DMS79 (cell line): ENCODE measurements at places on chromosomes 4 and X.
A peak's percentile ranks its signal among the peaks of the same experiment; 100 is the strongest.

DNA sequence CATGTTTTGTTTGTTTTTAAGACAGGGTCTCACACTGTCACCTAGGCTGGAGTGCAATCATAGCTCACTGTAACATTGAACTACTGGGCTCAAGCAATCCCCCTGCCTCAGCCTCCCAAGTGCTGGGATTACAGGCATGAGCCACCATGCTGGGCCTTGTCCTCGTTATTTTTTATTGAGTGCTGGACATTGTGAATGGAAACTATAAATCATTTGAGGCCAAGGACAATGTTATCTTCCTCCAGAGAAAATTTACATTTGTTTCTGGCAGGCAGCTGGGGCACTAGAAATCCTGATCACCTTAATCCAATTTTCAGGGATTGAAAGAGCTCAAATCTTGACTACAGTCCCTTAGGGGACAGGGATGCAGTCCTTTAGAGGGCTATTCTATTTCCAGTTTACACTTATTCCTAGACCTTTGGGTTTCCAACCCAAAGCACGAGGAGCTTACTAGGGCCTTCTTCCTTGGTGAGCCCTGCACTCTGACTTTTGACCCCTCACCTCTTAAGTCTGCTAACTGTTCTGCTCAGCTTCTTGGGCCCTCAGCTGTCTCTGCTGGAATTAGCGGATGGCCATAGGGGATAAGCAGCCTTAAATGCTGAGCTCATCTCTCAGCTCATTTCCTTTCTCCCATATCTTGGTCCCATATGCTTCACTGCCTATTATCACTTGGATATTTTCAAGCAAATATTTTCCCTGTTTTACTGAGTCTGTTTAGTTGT, 23.0 kb upstream of the PDZD4 start:
- no peak for DNase-seq

GRCh38 chr4:76745240-76745639, 152.7 kb downstream of the SOWAHB start:
- no peak for DNase-seq

DNA sequence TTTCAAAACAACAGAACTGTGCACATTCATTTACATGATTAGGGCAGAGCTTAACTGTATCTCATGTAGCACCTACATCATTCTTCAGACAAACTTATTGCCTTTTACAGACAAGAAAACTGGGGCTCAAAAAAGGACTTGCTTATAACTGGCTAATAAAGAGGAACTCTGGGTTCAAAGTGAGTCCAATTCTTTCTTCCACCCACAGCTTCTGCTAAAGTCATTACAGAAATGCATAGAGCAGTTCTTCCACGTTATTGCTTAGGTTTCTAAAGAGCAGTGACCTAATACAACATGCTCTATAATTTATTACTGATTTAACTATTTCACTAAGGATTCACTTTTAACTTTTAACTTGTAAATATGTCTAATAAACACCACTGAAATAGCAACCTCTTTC, 60.6 kb downstream of the ELOVL6 start:
- DNase-seq = no peak

GRCh38 chrX:130560544-130560943, 158.8 kb downstream of the RBMX2 start:
- no peak for DNase-seq

- DNase-seq = no peak
Measured at GRCh38 chr4:31803526-31804195, 1083.5 kb downstream of the PCDH7 start.

DNA sequence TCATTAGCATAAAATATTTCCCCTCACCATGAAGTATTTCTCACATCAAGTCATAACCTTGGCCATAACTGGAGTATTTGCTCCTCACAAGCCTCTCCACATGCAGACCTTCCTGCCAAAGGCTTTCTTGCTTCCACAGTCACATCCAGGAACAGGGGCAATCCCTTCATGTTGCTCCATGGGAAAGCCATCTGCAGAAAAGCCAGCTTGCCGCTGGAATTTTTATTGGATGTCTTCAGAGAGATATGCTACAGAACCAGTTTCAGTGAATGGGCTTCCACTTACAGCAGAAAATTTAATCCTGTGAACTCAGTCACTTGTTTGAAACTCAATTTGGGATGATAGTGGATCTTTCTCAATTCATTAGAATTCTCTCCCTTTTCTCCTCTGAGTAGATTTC, 3.2 kb upstream of the CDKN2AIP start:
- no peak for DNase-seq

GRCh38 chrX:135302269-135302873, 6.9 kb upstream of the ETDC start:
- DNase-seq = no peak

- DNase-seq = no peak
Measured at GRCh38 chrX:10233696-10234095, 76.9 kb downstream of the CLCN4 start.

- DNase-seq = no peak
Measured at GRCh38 chr4:47933840-47934239, 19.5 kb upstream of the NFXL1 start.

DNA sequence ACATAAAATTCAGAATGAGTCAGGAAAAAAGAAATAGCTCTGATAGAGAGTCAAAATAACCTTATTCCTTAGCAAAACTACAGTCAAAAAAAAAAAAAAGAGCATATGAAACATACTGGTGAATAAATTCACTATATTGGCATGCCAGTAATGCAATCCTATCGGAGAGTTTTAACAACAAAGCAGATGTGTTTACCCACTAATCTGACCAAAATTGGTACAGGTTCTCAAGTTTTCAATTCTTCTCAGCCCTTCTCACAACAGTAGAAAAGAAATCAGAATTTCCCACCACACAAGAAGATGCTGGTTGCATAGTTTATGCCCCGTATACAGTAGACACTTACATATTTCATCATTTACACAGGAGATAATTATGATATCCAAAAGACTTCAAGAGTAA, 59.4 kb downstream of the LCORL start:
- no peak for DNase-seq

DNA sequence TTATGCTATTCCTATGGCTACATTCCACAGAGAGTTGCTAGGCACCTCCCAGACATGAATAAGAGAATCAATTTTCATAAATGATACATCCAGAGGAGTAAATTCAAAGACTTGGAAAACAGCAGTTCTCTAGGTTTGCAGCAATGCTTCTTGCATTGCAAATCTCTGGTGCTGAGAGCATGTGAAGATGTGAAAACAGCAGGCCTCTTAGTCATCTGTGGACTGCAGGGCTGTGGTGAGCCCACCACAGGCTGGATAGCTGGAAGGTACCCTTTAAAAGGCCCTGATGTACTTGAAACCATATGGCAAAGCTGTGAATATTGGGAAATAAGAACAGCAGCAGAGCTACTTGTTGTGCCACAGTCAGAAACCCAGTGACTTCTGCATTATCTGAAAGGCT, 2135.9 kb downstream of the ARAP2 start:
- DNase-seq = no peak

DNA sequence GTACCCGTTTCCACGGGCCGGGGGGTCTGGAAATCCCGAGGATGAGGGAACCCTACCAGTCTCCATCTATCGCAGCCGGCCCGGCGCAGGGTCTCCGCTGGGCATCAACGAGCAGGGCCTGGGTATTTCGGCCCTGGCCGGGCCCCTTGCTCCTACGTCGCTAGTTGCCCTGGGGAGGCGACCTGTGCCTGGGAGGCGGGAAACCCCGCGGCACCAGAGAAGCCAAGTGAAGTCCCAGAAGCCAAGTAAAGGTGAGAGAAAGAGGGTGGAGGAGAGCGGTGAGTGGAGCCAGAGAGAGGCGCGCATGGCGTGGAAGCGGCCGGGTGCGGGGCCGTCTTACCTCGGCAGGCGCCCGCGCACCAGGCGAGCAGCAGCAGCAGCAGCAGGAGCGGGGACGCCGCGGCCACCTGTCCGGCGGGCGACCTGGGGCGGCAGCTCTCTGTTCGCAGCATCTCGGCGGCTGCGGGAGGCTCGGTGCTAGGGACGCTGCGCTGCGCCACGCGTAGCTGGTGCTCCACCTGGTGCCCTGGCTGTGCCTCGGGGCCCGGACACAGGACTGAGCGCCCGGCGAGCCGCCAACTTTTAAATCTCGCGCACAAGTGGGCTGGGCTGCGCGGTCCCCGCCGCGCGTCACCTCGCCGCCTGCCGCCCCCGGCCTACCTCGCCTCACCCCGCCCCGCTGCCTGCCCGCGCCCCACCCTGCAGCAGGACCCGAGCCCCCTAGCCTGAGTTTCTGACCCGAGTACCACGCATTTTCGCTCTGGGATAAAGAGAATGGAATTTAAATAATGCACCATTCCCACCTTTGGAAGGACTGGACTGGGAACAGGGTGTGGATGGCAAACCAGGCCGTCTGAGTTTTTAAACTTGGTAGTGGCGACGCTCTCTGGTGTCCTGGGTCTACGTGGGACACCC, at the start of gene NMU:
Gene NMU (minus strand): TSS at position 558 of the 915 bp plus-strand sequence. CDS start 106 bp downstream, at position 452.
- peak; percentile 10 for DNase-seq

- no peak for DNase-seq
Measured at GRCh38 chr4:56681853-56682525, 893 bp upstream of the HOPX start.

DNA sequence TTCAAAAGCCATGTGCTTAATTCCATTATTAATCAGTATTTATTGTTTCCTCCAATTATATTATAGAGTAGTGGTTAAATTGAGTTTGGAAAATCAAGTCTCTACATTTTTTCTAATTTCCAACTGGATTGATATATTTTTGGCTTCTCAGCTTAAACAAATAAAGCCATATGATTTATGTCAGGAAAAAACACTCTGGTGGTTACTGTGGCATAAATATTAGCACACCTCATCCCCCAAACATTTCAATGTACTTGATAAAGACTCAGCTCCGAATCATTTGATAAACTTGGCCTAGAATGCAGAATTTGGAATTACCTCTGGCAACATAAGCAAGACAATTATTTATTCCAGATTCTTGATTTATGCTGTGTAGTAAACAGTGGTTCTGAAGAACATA, 2313.8 kb downstream of the ARAP2 start:
- no peak for DNase-seq

GRCh38 chr4:16467061-16467460, 240.8 kb upstream of the TAPT1 start:
- DNase-seq = no peak

DNA sequence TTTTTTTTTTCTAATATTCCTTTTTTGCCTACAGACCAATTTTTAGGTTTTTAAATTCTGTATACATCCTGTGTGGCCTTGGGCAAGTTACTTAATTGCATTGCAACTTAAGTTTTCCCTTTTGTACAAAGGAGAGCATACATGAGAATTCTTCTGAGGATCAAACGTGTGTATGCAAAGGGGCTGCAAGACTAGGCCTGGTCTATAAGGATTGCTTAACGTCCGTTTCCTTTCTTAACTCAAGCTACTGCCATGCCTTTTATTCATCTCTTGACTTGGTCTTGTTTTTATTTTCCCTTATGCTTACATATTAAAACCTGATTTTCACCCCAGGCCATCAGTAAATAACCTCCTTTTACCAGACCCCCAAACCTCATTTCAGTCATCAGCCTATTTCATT, 13.6 kb downstream of the RBPJ start:
- DNase-seq = no peak

DNA sequence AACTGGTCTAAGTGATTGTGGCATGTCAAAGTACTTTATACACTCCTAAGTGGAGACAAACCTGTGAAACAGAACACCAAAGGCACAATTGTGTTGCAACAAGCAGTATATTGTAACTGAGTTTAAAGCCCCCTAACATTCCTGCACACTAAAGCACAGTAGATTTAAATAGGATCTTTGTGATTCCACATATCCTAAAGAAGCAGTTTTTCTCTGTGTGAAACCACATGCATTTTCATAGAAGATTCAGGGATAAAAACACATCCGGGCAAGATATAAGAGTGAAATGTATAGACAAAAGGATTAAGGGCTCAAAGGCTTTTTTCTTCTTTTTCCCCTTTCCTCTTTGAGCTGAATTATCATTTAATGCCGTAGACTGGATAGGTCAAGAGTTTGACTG, 82.2 kb downstream of the ANK2 start:
- DNase-seq = no peak

DNA sequence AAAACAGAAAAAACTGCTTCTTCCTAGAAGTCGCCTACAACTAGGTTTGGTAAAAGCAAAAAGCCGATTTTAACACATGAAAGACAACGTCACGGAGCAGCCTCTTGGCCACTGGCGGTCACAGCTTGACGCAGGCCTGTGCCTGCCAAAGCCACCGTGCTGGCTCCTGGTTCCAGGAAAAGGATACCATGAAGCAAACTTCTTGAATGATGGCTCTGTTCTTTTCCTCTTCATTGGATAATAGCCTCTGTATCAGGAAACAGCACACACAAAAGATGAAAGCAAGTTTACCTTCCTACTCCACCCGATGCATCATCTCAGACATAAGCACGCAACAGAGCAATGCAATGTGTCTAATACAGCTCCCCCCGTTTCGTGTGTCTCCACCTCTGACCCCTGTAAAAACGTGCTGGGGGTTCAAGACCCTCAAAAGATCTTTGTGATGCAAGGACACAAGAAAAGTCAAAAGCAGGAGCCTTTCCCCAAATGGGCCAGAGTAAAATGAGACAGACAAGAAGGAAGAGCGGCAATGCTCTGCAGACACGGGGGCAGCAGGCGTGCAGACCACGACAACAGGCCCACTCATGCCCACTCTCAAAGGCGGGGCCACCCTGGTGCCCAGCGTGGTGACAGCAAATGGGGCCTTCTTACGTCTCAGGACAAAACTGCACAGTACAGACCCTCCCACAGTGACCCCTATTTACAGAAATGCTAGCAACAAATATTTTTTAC, 19.4 kb downstream of the GAK start:
- no peak for DNase-seq

GRCh38 chr4:78068481-78068880, 11.4 kb downstream of the FRAS1 start:
- no peak for DNase-seq

DNA sequence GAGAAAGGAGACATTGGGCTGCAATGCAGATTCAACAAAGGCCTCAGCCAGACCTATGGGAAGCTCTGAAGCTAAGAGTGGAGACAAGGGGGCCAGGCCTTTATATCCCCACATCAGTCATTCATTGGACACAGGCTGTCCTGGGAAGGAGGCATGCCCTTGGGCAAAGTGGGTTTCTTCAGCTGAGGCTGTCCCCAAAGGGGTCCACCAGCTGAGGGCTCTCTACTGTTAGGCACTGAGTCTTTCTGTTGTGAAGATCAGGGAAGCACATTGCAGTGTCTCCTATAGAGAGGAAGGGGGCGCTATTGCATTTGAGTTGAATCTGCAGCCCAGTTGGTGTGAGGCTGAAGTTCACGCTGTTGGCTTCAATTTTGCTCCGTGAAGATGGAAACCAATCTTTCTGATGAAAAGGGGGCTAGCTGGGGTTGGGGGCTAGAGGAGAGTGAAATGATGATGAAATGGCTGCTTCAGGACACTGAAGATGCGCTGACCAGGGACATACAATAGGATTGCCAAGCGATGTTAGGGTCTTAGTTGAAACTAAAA, 48.0 kb downstream of the SLC25A5 start:
- peak; percentile 1 for DNase-seq

- DNase-seq = no peak
Measured at GRCh38 chrX:39591099-39591498, 506.7 kb downstream of the BCOR start.
